KBM-7 (cell line): ENCODE measurements at places on chromosomes 5 and 9.

DNA sequence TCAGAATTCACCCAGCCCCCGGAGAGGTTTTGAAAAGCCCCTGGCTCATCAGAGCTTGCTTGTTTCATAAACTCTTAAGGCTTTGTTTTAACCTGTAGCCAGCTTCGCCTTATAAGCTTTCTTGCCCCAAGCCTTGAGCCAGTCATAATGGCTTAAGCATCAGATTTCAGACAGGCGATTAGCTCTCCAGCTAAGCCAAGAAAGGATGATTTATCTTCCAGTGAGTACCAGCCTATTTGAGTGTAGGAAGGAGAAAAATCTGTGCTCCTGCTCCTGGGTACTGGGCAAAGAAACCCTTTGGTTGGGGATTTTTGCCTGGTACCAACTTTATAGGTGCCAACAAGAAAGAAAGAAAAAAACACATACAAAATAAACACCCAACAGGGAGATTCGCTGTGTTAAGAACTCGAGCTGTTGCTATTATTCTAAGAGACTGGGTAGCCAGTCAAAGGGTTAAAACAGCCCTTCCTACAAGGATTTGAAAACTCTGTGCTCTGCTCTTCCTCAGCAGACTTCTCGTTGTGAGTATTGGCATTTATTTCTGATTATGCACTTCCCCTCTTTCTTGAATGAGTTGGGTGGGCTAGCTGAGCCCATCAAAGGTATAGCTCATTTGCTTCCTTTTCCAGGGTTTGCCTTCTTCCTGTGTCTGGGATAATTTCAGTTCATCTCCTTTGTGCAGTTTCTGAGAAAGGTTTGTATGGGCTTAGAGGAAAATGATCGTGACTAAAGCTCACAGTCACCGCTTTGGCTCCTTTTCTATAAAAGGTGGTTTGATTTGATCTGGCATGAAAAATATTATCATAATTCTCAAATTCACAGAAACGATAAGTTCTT lies 157.2 kb upstream of the DMRT1 start:
- DNase-seq: no peak

DNA sequence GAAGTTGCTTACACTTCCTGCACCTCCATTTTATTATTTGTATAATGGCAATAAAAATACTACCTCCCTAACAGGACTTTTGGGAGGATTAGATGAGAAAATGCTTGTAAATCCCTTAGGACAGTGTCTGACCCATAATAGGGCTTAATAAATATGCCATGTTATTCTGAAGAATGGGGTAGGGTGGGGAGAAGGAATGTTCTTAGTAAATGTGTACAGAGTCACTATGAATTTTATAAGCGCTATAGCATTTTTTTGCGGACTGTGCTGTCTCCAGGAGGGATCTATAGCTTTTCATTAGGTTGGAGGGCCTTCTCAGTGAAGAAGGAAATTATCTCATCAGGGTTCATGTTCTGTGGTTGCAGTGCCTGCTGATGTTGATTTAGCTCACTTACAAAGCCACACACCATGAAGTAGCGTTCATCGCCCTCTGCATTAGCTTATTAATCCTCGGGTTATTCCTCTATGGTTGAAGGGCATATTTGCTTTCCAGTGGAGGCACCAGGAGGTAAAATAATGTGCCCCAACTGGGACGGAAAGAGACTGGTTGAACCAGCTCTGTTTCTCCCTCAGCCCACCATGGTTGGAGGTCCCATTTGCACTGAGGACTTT lies 497.1 kb downstream of the ARHGEF28 start:
- no peak for DNase-seq

- no peak for DNase-seq
Observed at GRCh38 chr5:154199671-154200220, 9.2 kb downstream of the GALNT10 start.

DNA sequence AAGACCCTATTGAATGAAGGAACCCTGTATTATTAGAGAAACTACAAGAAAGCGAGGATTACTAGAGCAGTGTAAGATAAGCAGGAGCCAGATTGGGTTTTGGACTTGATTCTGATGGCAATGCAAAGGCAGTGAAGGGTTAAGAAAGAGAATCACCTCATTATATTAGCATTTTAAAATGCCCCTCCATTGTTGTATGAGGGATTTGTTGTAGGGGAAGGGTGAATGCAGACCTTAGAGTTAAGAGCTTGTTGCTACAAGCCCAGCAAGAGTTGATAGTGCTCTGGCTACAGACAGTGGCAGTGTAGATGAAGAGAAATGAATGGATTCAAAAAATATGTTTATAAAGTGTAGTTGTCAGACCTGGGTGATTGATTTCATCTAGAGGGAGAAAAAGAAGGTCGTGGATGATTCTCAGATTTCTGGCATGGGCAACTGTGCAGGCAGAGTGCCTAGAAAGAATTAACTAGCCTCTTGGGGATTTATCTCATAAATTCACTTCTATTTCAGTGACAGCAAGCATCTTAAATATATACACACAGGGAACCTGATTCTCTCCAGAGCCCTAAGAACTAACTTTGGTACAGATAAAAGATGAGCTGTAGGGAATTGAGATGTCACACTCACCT lies 344.8 kb downstream of the ARRDC3 start:
- DNase-seq: no peak

DNA sequence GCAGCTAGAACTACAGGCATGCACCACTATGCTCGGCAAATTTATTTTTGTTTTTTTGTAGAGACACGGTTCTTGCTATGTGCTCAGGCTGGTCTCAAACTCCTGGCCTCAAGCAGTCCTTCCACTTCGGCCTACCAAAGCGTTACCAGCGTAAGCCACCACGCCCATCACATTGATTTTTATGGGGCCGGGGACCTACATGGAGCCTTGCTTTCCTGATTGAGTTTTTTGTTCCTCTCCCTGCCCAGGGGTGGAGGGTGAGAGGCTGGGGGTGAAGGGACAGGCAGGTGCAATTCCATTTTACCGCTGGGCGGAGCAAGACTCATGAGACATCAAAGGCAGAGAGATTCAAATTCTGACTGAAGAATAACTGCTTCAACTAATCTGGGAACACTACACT lies 1.9 kb downstream of the ALDH1B1 start:
- no peak for DNase-seq

DNA sequence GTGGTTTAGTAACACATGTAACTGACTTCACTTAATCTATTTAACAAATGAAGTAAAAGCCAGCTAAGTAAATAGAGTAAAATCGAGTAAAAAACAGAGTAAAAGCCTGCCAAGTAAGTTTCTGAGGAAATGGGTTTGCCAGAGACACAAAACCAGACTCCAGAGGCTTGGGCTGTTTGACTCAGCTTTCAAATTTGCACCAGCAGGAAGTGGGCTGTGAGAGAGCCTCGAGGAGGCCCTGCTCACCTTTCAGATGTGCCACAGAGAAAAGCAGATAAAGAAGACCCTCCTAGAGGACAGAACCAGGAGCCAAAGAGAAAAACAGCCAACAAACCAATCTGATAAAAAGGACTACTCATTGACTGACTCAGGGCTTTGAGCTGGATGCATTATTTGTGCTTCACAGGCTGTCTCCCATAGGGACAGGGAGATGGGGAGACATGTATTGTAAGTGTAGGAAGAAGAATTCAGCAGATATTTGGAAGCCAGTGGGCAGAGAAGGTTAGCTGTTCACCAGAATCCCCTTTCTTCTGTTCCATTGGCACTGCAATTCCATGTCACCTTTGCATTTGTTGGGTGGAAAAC lies 14.4 kb upstream of the AMACR start:
- no peak for DNase-seq

DNA sequence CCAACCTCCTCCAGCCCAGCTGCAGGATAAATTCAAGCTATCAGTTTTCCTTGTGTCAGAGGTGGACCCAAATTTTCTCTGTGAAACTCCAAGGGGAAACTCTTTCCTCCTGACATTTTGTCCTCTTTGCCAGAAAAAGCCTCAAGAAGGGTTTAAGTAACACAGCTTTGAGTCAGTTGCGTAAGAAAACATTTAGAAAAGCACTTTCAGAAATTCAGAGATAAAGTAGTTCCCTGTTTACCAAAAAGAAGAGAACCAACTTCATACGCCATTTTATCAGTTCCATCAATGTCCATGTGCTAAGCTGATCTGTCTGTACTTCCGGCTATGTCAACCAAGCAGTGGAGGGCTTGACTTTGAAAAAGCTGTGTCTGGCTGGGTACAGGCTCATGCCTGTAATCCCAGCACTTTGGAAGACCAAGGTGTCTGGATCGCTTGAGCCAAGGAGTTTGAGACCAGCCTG lies 19.9 kb upstream of the SUSD1 start:
- DNase-seq: peak; percentile 38

DNA sequence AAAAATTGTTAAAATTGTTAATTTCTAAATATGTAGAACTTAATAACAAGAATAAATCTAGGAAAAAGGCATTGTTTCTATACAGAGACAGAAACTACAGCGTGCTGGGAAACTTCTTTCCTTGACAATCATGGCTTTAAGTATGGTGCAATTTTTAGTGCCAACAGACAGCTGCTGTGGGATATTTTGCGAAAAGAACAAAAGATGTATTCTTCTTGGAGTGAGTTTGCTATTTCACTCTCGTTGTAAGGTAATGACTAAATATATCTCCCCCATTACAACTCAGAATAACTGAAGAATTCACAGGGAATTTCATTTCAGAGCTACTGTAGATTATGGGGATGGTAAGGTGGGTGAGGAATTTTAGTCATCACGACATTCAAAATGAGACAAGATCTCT lies 2055.0 kb upstream of the ACO1 start:
- DNase-seq: no peak

DNA sequence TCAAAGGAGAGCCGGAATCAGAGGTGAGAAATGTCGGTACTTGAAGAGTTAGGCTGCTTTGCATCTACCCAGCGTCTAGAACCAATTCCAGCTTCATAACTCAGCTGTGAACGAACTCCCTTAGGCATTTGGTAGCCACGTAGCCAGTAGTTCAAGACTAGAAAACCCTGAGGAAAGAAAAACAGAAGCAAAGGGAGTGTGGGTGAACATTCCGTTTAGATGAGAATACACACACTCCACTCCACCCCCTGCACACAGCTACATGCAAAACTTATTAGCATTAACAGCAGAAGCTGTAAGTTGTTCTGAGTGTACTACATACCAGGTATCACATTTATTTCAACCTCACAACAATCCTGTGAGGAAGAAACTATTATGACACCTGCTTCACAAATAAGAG lies 78.3 kb downstream of the SMIM23 start:
- no peak for DNase-seq

DNA sequence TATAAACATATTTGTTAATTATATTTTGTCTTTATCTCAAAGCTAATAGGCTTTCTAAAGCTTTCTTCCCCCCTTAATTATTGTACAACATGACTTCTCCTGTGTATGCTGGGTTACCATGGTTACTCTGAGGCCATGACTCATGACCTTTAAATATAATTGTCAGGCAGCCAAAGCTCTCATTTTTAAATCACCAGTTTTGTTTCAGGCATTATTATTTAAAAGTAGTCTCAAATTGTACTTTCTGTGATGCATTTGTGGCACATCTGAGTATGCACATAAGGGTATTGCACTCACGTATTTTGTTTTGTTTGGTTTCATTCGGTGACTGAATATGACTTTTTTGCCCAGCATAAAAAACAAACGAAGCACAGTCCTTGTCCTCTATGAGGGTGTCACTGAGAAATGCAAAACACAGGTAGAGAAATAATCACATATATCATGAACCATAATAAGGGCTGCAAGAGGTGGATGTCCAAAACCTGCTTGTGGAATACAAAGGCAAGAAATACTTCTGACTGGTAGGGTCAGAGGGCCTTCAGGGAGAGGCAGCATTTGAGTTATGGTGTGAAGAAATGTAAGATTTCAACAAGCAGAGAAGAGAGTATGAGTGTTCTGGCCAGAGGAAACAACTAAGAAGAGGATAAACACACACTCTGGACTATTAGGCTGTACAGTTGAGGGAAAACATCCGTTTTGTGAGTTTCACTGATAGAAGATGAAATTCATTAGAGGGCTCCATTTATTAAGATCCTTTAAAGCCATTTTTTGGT lies 2.1 kb downstream of the CCDC192 start:
- peak; percentile 3 for DNase-seq

- DNase-seq: no peak
Observed at GRCh38 chr9:16345902-16346301, 524.6 kb downstream of the BNC2 start.

GRCh38 chr5:135246605-135246922 lies 152.5 kb downstream of the MACROH2A1 start:
- DNase-seq: no peak

DNA sequence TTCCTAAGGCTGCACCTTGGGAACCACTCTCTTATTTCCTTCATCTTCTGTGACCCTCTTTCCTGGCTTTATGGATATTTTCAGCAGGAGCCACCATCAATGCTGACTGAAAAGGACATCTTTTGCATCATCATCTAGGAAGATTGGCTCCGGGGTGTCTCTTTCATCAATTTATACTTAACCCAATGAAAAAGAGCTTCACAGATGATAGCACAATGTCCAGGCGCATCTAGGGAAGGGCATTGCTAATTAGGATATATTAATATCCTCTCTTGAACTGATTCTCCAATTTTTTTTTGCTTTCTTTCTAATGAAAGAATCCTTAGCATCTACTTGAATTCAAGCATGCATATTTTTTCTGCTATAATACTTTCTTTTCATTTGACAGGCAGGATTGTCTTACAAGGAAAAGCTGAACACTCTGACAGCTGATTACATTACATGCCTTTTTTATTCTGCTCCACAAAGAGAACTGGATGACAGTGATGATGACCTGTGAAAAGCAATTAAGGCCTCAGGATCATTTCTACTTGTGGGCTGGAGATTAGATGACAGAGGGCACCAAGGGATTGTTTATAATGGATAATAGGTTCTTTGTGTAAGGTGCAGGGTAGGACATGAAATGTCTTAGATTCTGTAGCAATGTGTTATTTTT lies 60.2 kb downstream of the PCSK1 start:
- no peak for DNase-seq

GRCh38 chr9:92722386-92723298 lies 42.0 kb downstream of the BICD2 start:
- no peak for DNase-seq

DNA sequence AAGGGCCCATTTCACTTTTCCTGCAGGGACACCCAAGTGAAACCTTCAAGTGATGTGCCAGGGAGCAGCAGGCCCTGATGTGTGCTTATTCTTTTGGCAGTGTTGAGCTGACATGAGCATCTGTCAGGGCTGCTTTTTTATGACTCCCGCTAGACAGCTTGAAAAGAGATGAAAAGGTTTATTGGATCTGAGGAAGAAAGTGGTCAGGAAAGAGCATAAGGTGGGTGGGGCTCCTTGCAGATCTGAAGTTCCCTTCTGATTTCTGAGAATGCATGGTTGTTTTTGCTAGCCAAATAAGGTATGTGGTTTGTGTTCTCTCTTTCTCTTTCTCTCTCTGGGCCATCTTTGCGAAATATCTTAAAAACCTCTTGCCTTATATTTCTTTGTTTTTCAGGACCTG lies 316.1 kb downstream of the DMRT2 start:
- peak; percentile 1 for DNase-seq

DNA sequence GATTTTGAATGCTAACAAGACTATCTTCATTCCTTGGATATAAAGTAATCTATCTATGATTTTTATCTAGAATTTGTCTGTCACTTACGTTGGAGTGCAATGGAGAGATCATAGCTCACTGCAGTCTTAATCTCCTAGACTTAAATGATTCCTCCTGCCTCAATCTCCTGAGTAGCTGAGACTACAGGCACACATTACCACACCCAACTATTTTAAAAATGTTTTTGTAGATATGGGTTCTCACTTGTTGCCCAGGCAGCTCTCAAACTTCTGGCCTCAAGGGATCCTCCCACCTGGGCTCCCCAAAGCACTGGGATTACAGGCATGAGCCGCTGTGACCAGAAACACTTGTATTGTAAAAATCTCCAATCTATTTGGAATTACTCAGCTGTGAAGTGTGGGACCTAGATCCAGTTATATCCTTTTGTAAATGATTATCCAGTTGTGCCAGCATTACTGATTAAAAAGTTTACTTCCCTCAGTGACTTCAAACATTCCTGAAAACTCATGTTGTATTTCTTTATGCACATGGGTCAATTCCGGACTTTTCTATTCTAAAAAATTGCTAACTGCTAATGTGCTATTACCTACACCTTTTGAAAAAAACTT lies 1793.8 kb upstream of the WWC1 start:
- no peak for DNase-seq
